Renal cortical epithelial cell (primary cell): ENCODE measurements at places on chromosomes 16 and 17.

DNA sequence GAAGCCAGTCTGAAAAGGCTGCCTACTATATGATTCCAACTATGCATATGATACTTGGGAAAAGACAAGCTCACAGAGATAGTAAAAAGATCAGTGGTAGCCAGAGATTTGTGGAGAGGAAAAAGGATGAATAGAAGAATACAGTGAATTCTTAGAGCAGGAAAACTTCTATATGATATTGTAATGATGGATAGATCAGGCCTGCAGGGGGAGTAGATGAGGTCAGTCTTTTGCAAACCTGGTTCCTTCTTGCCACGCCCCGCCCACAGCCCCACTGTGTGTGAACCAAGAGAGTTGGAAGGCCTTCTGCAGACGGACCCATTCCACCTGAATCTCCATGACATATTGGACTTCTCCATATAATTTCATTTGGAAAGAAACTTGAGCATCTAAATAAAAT, 761 bp upstream of the CCL8 start:
- no peak for DNase-seq

DNA sequence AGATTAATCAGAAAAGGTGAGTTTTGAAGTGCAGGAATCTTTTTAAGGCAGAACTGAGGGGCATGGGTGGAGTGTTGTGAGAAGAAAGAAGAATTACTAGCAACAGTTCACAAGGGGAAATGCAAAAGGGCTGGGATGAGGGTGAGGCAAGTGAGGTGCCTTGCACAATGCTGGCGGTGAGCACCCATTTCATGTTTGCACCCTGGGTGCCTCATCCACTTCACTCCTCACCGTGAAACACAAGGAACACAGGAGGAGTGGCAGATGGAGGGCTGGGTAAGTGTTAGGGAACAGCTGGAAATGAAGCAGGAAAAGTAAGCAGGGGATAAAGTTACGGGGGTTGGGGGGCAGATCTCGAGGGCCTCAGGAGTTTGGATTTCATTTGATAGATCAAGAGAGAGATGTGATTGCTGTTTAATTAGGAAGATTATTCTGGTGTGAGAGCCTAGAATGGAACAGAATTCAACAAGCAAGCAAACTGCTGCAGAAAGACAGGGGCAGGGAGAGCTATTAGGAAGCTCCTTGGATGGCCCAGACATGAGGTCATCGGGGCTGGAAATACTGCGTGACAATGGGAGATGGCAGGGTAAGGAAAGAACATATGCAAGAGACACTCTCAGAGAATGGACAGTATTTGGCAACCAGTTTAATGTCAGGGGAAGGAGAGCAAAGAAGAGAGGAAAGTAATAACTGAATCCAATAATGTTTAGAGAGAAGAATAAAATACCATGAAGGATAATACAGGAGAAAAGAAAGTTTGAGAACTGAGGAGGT, 8.3 kb upstream of the HEATR6 start:
- DNase-seq = no peak

GRCh38 chr17:65657251-65657828, 95.9 kb upstream of the AXIN2 start:
- DNase-seq = no peak

DNA sequence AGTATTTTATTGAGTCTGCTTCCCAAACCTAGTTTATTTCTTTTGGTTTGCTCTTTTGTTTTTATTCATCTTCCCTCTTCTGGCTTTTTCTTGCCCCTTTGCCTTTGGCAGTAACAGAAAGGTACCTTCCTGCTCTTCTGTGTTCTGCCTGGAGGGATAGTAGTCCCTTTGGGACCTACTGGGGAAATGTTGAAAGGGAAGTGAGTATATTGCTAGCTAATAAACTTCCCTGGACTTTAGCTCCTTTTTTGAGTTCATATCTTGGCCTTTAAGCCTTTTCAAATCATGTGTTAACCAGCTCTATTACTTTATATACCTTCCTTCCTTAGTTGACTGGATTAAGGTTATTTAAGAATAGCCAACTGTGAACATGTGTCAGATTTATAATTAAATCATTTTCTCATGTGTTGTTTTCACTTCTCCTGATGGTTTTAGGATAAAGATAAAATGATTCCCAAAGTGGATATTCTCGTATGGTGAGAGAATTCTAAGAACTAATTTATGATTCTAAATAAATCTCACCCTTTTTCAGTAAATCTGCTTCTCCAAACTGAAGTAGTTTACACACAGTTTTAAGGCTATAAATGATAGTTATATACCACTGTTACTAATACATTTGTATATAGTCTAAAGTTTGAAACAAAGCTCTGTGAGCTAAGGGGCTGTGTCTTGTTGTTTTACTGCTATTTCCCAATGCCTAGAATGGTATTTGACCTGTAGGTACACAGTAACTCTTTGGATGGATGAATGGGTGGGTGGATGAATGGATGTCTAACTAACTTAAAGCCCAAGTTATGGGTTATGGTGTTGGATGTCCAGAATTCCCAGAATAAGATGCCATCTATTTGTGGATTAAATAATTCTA, 45.7 kb downstream of the OMG start:
- peak; percentile 36 for DNase-seq

GRCh38 chr16:46768809-46769208, 20.7 kb upstream of the MYLK3 start:
- DNase-seq = no peak

DNA sequence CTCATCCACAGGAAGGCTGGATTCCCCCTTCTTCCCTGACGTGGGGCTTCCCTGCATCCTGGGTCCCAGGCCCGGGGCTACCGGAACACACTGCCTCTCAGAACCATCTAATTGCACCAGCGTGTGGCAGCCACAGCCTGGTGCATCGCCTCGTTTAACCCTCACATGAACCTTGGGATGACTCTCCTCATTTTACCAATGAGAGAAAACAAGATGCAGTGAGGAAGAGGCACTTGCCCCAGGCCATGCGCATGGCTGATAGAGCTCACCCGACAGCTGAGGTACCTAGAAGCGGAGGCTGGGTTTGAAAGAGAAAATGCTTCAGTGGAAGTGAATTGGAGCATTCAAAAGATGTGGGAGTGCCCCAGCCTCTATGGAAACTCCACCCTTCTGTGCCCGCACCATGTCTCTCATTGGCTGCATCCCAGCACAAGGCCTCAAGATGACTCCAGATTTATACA, 162.3 kb downstream of the KATNIP start:
- DNase-seq = no peak
